NCI-H774 (cell line): ENCODE measurements at places on chromosomes 13 and 19.

DNA sequence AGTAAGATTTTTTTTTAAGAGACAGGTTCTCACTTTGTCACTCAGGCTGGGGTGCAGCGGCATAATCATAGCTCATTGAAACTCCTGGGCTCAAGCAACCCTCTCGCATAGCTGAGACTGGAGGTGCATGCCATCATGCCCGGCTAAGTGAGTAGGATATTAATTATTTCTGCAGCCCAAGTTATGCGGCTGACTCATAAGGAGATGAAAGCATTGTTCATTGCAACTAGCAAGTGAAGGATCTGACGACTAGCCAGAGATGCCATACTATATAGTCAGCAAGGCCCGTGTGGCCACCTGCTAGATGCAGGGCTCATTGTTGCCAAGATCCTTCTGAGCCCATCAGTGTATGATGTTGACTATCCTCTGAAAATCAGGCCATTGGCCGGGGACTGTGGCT is 45.2 kb downstream of the ABCC4 start:
- DNase-seq, result no peak

DNA sequence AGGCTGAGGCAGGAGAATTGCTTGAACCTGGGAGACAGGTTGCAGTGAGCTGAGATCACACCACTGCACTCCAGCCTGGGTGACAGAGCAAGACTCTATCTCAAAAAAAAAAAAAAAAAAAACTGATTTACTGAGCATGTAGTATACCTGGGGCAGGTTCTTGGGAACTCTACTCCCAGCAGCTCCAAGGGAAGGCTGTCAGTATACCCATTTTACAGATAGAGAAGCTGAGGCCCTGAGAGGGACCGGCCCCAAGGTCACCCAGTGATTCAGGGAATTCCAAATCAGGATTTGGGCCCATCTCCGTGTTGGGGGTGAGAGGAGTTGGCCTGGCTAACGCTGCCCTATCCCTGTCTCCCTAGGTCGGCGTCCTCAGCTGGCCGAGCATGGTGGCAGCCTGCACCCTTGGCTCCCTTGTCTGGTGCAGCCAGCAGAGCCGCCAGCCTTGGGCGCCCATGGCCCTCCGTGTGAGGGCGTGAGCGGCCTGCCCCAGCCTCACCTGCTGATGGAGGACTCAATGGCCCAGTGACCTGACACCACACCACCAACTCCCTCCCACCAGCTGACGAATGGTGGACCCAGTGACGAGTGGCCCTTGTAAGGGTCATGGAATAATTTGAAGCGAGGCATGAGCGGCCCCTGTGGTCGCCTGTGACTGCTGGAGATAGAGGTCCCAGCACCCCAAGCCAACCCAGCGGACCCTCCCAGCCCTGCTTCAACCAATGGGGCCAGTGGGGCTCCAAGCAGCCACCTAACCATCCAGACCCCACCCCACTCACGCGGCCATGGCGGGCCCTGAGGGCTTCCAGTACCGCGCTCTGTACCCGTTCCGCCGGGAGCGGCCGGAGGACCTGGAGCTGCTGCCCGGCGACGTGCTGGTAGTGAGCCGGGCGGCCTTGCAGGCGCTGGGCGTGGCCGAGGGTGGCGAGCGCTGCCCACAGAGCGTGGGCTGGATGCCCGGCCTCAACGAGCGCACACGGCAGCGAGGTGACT is 2.4 kb downstream of the PIK3R2 start:
- DNase-seq, result no peak

- DNase-seq, result no peak
Observed at GRCh38 chr19:2290441-2291184, 8.6 kb upstream of the PEAK3 start.

DNA sequence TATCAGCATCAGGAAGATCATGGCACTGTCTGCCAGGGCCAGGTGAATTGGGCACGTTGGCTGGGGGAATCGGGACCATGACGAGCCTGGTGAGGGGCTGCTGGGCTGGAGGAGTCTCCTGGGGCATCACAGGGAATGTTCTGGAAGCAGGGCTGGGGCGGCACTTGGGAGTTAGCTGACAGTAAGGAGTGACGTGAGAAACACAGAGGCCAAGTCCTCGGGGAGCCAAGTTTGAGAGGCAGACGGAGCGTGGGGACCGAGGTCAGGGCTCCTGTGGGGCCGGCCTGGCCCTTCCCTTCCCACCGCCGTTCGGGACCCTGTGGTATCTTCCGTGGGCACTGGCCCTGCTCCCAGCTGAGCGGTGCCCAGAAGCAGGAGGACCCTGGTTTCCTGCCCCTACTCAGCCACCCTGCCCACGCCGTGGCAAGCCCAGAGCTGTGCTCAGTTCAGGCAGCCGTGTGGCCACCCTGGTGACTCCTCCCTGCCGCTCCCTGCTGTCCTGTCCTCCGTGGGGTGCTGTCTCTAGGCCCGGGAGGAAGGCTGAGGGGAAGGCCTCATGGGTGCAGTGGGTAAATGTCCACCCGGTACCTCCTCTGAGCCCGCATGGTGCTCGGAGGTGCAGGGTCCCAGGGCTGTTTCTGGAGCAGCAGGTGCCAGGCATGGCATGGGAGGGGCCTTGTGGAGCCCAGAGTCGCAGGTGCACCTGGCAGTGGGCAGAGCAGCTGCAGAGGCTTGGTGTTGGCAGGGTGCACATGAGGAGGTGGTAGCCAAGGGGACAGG is 25.2 kb downstream of the CRTC1 start:
- peak; percentile 71 for DNase-seq

GRCh38 chr13:36357692-36358091 is 11.5 kb upstream of the SPART start:
- DNase-seq, result no peak

GRCh38 chr19:42273407-42274064 is 4.5 kb downstream of the CIC start:
- DNase-seq, result no peak

GRCh38 chr19:20858861-20859260 is 64.2 kb upstream of the ZNF85 start:
- DNase-seq, result no peak

DNA sequence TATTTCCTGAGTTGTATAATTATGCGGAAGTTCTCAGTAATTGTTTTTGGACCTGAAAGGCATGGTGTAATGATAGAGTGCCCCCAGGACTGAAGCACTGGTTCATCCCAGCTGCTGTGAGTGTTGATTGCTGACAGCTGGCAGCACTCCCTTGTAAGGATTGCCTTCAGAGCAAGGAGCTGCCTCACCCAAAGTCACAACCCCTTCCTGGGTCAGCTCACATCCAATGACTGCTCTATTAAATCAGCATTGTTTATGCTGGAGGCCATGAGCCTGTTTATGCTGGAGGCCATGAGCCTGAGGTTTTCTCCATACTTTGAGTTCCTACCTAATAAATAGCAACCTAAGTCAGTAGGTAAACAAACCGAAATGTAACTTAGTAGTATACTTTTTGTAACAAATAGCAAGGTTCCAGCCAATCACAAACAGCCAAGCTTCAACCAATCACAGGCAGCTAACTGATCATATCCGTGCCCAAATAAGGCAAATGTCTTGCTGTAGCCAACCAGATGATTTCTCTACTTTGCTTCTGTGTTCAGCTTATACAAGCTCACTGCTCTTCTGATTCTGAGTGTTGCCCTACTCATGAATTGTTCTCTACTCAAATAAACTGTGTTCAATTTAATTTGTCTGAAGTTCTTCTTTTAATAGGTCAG is 11.7 kb upstream of the SPACA6 start:
- no peak for DNase-seq

DNA sequence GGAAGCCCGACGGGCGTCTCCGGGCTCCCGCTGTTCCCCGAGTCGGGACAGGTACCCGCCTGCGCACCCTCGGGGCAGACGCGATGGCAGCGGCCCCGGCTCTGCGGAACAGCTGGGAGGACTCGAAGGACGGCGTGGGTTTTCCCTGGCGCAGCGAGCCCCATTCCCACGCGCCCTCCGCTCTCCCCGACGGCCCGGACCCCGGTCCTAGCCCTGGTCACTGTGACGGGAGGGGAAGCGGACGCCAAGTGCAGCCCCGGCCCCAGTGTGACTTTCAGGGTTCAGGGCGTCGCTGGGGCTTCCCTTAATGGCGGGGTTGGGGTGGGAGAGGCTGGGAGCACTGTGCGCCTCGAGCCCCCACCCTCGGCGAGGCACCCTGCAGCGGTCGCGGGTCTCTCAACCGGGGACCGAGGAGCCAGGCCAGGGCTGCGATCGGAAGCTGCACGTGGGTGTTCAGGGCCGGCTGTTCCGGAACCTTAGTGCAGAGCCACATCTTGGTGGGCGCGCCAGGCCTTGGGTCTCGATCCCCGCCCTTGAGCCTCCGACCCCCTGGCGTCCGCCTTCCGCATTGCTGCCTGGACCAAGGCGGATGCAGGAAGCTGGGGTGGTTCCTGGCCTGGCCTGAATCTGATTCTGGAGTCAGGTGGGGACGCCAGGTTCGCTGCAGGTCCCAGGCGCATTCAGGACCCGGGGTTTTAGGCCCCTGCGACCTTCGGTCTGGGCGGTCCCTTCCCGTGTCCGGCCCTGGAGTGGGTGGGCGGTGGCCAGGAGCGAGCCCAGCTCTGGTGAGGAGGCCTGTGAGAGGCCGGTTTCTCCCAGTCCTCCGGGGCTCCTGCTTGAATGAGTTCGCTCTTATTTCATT is 3.5 kb downstream of the LGALS7B start:
- DNase-seq, result no peak

DNA sequence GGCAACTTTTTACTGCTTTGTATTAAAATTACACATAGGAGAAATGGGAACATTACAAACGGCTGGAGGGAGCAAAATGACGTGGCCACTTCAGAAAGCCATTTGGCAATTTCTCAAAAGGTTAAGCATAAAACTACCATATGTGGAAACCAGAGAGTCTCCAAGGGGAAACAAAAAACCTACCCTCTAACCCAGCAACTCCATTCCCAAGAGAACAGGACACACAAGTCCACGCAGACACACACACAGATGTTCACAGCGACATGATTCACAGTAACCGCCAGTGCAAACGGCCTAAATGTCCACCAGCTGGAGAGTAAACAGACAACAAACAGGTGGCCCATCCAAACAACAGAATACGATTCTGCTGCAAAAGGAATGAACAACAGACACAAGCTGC is 37.2 kb downstream of the STK24 start:
- DNase-seq, result no peak

DNA sequence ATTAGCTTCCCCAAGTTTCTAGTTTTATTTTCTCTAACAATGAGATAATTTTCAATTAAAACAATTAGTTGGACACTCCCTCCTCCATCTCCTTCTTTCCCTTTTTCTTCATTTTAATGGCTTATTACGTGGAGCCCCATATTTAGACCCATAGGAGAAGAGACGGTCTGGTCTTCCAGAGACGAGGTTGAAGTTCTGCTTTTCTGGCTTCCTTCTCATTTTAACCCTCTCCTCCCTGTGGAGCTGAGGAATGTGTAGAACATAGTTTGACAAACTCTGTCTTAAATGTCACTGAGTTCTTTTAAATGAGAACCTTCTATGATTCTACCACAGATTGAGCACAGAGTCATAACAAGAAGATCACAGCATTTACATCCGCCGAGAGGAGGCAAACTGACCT is 86.8 kb downstream of the EDNRB start:
- DNase-seq, result no peak

GRCh38 chr19:38264486-38265212 is at the start of gene SPINT2:
SPINT2 (plus strand) TSS chr19:38264573; CDS start chr19:38264893, 320 bp downstream.
- no peak for DNase-seq

GRCh38 chr13:86510792-86511191 is 711.6 kb upstream of the SLITRK6 start:
- DNase-seq, result no peak

DNA sequence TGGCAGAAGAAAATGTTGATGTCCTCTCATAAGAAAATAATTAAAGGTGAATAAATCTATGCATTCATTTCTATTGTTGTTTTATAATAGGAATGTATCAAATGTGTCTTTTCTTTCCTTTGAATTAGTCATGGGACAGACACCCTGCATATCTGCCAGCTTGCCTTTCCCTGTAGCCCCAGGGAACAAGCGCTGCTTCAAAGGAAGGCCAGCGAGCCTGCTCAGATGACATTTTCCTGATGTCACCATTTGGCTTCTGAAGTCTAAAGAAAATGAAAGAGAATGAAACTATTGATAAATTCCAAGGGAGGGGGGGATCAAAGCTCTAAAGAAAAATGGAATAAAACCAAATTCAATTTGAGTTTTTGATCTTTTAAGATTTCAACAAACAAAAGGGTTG is 574.8 kb downstream of the IRS2 start:
- no peak for DNase-seq

DNA sequence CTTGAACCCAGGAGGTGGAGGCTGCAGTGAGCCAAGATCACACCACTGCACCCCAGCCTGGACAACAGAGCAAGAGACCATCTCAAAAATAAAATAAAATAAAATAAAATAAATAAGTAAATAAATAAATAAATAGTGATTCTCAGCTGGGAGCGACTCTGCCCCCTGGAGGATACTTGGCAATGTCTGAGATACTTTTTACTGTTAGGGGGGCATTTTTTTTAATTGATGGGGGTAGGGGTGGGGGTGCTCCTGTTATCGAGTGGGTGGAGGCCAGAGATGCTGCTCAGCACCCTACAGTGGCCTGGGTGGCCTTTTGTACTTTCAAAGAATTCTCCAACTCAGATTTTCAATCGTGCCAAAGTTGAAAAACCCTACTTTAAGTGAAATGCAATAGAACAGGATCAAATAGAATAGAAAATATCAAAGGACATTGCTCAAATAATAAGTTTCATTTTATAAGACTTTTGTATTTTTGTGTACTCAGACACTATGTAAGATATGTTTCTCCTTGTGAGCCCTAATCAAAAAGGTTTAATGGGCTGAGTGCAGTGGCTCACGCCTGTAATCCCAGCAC is 7.1 kb upstream of the CLPP start:
- no peak for DNase-seq

GRCh38 chr13:98889419-98890085 is 88.3 kb downstream of the DOCK9 start:
- DNase-seq, result no peak

- peak; percentile 50 for DNase-seq
Observed at GRCh38 chr13:20258208-20258962, 26.3 kb upstream of the GJB6 start.

DNA sequence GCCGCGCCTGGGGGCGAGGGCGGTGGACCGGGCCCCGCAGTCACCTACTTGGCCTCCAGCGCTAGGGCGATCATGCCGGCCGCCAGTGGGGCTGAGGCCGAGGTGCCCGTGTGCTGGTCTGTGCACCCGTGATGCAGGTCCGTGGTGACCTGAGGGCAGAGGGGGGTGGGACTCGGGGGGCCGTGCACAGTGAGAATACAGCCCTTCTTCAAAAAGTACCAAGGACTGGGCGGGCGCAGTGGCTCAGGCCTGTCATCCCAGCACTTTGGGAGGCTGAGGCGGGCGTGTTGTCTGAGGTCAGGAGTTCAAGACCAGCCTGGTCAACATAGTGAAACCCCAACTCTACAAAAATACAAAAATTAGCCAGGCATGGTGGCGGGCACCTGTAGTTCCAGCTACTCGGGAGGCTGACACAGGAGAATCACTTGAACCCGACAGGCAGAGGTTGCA is 5.0 kb upstream of the C19orf25 start:
- DNase-seq, result no peak
